ENCODE measurements at places on chromosomes 2 and 18.

DNA sequence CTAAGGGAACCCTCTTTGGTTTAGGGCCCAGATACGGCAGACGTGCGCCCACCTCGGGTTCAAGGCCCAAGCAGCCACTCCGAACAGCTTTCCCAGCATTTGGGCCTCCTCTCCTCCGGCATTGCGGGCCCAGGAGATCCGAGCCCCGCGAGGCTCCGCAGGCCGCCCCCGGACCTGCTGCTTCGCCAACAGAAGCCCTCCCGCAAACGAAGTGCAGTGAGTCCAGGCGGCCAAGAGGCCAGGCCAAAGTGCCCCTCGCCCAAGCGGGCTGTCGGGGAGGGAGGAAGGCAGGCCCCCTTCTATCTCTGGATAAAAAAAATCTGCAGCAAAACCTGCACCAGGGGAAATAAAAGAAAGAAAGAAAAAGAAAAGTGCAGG is 6.0 kb downstream of the EN1 start:
- DNase-seq: no peak

DNA sequence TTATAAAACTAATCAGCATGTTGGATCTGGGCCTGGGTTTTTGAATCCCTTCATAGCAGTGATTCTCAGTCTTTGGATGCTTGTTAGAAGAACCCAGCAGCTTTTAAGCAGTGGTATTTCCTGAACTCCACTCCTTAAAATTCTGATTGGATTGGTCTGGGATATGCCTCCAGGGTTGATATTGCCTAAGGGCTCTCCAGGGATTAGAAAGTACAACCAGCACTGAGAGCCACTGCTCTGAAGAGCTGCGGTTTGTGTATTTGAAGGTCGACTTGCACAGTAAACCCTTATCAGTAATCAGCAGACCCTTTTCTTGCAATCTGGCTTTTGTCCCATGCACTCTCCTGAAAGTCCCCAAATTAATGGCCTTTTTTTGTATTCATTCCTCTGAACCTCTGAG is 17.0 kb upstream of the RBMS1 start:
- DNase-seq: no peak

DNA sequence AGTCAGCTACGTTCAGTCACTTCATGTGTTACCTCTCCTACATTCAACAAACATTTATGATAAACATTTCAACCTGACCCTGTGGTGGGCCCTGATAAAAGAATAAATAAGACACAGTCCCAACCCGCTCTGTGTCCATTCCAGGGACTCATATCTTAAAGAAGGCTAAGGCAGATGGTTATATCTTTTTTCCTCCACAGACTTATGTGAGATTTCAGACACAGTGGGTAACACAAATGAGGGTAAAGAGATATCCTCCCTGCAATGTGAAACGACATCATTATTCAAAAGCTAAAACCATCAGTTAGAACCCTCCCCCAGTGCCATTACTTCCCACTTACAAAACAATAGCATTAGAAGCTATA is 11.1 kb upstream of the HNRNPLL start:
- no peak for DNase-seq

DNA sequence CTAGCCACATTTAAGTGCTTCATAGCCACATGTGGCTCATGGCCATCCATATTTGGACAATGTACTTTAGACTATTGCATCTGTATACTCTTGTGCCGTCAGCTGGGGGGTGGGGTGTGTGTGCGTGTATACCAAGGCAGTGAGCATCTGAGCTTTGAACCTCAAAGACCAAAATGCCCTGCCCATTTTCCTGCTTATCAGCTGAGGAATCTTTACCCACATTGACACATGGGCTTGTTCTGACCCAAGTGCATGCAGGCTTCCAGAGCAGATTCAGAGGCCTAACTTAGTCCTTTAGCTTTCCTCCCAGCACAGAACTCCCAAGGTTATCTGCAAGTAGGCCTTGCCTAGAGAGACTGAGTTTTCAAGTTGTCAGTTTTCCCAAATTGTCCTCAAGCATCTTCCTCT is 11.1 kb upstream of the MOCOS start:
- no peak for DNase-seq

DNA sequence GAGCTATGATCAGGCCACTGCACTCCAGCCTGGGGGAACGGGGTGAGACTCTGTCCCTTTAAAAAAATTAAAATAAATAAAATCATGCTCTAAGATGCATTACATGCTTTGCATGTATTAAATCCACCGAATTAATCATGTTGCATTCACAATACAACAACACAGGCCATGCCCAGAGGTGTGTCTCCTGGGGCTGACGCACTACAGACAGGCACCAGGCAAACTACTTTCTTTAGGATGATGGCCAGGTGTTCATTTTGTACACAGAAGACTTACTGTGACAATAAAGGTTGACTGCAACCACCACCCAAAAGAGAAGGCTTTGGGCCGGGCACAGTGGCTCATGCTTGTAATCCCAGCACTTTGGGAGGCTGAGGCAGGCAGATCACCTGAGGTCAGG is 226.8 kb upstream of the PXDN start:
- DNase-seq: no peak

GRCh38 chr2:194270648-194271047 is 1386.4 kb upstream of the SLC39A10 start:
- no peak for DNase-seq

GRCh38 chr2:236028066-236028465 is 140.1 kb downstream of the GBX2 start:
- DNase-seq: no peak

DNA sequence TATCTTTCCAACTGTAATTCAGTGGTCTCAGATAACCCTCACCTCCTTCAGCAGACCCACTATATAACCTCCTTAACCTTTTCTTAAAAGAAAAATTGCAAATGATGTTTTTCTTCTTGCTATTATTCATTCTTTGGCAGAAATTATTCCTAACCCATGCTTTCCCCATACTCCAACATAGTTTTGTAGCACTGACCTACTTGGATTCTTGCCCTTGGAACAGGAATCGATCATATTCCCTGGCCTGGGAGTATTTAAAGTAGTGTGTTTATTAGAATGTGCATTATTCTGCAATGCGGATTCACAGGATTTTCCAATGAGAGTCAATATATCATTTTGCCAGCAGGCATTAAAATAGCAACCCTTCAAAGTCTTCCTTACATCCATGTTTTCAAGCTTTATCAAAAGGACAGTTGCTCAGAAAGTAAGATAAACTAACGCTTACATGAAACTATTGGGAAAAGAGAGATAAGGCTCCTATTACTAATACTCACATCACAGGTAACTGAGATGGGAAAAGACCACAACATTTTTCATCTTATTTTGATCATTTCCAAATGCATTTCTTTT is 37.4 kb downstream of the CHN1 start:
- no peak for DNase-seq

DNA sequence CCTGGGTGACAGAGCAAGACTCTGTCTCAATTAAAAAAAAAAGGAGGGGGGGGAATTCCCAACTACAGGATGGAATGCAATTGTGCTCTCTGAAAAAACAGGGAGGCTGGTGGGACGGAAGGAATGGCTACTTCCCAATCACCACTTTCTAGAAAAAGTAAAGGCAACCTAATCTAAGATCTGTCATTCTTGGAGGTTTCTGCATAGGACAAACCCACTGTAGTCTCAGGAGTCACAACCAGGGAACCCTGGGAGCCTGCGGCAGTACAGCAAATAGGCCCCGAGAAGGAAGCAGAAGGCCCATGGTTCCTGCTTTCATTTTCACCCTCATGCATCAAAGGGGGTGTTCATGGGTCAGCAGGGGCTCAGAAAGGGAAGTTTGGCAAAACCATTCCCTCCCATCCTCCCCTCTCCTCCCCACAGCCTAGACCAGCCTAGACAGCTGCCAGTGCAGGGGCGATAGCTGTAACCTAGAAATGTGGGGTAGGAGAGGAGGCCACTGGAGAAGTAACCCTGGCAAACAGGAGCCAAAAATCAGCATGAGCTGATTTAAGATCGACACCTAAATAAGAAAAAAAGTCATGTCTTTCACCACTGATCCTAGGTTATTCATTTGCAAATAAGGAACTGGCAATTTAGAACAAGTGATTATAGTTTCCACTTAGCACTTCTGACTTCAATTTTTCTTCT is 48.0 kb downstream of the TRABD2A start:
- peak; percentile 87 for DNase-seq

DNA sequence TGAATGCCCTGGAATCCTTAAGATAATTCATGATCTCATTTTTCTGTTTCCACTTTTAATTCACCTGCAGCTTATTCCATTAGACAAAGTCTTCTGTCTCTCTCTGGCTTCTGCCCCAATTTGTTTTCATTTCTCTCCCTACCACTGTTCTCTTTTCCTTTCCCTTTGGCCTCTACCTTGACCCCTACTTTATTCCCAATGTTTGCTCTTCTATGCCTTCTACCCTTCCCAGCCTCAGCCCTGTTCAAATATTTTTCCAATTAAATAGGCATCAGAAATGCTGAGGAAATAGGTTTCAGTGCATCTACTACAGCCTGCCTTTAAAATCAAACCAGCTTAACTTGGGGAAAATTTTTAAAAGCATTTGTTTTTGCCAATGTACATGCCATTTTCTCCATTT is 443.7 kb upstream of the CWC22 start:
- no peak for DNase-seq

GRCh38 chr2:240877460-240878340 is 9.1 kb downstream of the AGXT start:
- DNase-seq: no peak

DNA sequence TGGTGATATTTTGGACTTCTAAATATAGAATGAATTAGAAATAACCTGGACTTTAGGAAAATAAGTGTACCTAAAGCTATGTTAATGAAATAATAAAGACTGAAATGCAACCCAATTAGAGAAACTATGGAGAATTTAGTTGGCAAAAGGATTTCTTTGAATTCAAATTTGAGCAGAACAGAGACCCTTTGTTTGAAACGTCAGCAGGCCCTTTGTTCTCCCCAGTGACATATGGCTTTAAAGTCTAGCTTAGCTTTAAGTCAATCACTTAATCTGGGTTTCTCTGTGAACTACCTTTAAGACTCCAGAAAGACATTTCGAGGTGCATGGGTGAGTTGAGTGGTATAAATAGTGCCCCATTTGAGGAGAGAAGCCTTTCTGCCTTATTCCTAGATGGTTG is 130.5 kb upstream of the CREB1 start:
- no peak for DNase-seq

GRCh38 chr2:106156305-106157296 is 37.5 kb downstream of the UXS1 start:
- no peak for DNase-seq

DNA sequence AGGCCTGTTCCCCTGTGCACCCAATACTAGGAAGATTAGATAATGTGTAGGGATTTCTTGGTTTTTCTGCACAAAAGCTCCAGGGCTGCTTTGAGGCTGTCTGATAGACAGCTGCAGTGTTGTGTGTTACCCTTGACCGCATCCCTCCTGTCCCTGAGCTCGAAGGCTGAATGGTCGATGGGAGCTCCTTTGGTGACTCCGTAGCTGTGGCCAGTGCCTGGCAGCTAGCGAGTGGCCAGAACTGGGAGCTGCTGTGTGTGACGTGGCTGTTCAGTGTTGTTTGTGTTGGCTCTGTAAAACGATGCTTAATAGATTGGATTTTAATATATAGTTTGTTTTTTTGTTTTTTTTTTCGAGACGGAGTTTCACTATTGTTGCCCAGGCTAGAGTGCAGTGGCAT is 170.0 kb downstream of the AGAP1 start:
- DNase-seq: no peak

DNA sequence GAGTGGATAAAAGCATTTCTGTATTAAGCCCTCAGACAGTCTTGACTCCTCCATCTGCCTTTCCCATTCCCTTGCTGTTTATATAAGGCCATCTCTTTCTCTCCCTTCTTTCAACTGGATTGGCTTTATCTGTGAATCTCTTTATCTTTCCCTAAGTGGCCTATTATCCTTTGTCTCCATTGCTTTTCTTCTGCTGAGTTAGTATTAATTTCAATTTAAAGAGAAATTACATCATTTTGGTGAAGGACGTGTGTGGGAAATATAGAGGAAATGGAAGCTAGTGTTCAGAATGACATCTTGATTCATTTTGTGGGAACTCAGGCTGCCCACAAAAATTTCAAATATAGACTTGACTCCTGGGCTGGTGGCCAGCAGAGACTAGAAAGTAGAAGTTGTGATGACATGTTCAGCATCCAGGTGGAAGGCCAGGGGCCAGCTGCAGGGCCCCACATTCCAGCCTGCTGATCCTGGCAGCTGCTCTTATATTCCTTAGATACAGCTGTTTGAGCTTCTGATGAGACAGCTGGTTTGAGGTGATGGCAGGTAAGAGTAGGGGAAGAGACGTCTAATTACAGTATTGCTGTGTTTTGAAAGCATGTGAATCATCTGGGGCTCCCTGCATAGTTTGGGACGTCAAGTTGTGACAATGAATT is 52.3 kb downstream of the DIS3L2 start:
- DNase-seq: peak; percentile 64

DNA sequence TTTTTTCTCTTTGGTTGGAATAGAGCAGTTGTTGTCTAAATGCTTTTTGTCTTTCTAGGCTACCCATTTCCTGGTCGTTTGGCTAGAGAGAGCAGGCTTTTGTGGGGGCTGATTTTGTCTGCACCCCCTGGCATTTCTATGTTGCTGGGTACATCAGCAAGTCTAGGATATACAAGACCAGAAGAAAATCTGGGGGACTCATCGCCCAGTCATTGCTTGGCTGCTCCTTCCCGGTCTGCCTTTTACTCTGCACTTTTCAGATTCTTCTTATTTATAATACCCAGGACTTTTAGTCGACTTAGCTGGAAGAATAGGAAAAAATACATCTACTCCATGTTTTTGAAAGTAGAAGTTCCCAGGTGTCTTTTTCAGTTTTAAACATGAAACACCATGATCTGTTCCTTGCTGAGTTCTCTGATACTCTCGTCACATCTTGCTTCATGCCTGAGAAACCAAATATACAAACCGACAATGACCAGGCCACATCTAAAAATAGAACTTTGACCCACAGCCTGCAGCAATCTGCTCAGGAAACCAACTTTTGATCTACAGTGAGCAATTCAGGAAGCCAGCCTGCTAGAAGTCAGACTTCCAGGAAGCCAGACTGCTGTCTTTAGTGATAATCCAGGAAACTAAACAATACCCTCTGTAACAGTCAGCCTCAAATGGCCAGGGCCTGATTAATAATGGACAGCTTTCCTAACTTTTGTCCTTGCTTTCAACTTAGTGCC is 163.8 kb upstream of the MEX3C start:
- DNase-seq: no peak

DNA sequence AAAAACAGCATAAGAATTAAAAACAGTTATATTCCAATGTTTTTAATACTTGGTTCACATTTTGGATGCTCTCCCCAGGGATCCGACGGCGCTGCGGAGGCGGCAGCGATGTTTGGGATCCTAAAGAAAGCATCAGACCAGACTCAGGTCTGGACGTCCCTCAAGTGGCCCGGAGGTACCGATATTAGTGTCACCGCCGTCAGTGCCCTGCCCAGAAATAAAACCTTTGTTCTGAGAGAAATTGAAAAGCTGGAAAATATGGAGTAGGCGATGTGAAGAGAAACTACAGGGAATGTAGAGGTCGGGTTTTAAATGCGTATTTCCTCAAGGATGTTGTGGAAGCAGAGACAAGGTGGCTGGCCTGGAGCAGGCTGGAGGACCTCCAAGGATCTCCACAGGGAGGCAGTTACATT is 683 bp upstream of the TBC1D8 start:
- no peak for DNase-seq

DNA sequence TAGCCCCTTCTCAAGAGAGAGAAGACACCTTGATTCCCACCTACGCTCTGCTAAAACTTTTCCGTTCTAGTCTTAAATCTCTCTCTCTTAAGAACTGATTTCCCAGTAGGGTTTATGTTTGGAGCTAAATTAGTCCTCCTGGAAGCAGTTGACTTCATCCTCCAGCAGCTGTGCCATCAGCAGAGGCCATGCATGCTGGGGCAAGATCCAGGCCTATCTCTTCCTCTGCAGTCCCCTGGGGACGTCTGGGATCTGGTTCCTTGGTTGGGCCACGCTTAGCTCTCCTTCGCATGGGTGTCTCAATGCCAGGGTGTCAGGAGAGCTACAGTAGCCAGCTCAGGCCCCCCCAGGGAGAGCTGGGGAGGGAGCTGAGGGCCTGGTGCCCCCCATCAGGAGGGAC is 49.7 kb downstream of the HPCAL1 start:
- DNase-seq: no peak
